ENCODE measurements at places on chromosomes 3 and 15.

DNA sequence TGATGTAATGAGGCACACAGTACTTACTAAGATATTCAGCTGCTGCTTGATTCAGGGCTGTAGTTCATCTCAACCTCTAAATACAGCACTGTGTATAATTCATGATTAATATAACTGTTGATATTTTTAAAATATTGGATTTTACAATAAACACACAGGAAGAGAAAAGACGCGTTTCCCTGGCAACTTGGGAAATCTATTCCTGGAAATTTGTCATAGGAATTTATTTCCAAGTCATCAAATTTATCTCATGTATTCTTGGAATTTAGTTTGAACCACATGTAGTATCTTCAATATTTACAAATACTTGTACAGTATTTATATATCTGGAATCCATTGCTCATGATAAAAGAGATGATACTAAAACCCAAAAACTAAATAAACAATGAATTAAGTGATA is 30.6 kb downstream of the EPHA3 start:
- no peak for DNase-seq

GRCh38 chr3:71991681-71992080 is 206.7 kb upstream of the PROK2 start:
- no peak for DNase-seq

GRCh38 chr3:168860592-168860991 is 764.9 kb upstream of the GOLIM4 start:
- DNase-seq, result no peak

DNA sequence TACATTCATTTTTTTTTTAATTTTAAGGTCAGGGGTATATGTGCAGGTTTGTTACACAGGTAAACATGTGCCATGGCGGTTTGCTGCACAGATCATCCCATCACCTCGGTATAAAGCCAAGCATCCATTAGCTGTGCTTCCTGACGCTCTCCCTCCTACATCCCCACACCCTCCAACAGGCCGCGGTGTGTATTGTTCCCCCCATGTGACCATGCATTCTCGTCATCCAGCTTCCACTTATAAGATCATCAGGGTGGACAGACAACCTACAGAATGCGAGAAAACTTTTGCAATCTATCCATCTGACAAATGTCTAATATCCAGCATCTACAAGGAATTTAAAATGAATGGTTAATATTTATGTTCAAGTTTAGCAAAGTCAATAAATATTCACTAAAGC is 19.4 kb downstream of the ILDR1 start:
- DNase-seq, result no peak

DNA sequence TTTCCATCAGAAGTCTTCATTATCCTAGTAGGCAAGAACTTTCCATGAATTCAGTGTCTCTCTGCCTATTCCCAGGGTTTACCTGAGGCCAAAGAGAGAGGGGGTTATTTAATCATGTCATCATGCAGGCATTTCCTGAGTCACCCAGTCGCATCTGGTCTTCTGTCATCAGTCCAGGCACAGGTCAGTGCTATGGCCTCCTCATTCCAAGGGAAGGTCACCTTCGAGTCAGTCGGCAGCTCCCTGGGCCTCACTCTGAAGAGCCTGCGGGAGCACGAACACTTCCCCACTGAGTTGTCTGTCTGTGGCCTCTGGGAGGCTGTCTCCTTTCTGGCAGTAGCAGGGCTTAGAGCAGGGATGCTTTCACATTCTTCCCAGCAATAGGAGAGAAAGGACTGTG is 26.2 kb upstream of the LRTM1 start:
- DNase-seq, result no peak

DNA sequence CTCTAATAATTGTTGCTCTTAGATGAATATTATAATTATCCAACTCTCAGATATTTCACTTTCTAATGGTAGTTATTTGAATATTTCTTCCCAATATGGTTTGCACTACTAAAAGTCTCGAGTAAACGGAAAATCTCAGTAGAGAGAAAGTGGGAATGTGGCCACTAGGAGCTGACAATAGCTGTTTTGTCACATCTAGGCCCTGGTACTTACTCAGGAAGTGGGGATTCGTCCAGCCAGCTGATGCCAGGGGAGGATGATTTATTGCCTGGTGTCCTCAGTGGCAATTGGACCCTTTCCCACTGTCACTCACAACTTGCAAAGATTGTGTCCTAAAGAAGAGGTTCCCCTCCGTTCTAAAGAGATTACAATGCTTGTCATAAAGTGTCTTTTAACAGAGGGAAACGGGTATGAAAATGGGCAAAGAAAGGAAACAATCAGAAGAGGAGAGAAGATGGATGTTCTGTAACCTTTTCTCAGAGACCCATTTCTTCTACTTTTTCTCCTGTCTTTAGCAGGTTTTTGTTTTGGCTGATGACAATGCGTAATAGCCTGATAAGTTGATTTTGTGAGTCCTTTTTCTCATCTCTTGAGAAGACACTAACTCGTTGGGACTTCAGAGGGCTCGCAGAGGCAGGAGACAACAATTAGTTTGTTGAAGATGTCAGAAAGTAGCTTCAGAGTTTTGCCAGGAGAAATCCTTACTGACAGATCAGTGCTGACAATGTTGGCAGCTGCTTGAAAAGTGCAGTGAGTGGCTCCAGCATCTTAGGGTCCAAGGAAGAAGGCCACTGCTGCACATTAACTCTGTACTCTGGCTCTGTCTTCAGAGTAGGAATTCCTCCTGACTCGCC is 320.6 kb downstream of the MECOM start:
- DNase-seq, result no peak

- no peak for DNase-seq
Observed at GRCh38 chr3:81048058-81048665, 713.3 kb downstream of the GBE1 start.

- DNase-seq, result no peak
Observed at GRCh38 chr3:13607821-13608597, 59.1 kb downstream of the FBLN2 start.

GRCh38 chr15:94580211-94580885 is 349.0 kb downstream of the MCTP2 start:
- no peak for DNase-seq

- DNase-seq, result no peak
Observed at GRCh38 chr3:48630407-48630806, 4.9 kb downstream of the SLC26A6 start.

DNA sequence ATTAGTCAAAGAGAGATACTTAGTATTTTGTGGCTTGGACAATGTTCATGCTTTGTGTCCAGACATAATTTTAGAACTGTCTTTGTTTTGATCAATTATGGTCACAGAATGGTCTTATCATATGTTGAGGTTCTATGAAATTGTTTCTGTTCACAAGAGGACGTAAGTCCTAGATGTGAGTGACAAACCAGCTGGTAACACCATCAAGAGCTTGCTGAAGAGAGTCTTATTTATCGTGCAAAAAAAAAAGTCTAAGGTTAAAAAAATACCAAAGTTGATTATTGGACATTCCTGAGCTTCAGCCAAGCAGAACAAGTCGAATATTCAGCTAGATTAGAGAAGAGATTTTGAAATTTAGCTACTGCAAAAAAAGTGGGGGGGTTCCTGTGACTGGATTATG is 495.9 kb upstream of the NAALADL2 start:
- DNase-seq, result no peak

- DNase-seq, result no peak
Observed at GRCh38 chr3:161700998-161701397, 204.4 kb downstream of the OTOL1 start.

DNA sequence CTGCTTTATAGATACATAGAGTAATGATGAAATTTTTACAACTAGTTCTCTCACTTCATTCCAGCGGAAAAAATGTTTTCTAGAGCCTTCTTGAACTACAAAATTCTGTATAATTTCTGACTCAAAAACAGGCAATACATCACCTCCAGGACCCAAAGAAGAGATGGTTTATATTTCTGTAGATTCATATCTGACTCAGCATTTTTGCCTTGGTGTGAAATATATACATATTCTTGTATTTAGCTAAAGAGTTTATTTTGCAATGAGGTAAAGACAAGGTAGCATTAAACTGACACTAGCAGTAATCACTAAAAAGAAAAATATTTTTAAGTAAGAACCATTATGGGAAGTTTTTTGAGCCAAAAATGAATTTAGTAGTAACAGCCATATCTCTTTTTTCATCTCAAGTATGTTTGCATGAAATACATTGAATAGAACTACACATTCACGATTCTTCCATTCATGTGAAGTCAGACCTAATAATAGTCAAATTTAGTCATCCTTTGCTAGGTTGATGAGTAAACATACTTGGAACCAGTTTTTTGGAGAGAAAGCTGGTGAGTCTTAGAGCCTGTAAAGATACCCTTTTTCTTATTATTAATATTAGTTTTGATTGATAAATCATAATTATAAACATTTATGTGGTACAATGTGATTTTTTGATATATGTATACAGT is 31.6 kb downstream of the COL8A1 start:
- no peak for DNase-seq

- DNase-seq, result no peak
Observed at GRCh38 chr15:101156509-101157159, 95.2 kb downstream of the CHSY1 start.

GRCh38 chr15:90465930-90466567 is 63.7 kb upstream of the CRTC3 start:
- no peak for DNase-seq

GRCh38 chr3:35338186-35338585 is 301.1 kb upstream of the ARPP21 start:
- DNase-seq, result no peak

GRCh38 chr3:14561051-14561960 is 21.2 kb upstream of the GRIP2 start:
- DNase-seq, result no peak

DNA sequence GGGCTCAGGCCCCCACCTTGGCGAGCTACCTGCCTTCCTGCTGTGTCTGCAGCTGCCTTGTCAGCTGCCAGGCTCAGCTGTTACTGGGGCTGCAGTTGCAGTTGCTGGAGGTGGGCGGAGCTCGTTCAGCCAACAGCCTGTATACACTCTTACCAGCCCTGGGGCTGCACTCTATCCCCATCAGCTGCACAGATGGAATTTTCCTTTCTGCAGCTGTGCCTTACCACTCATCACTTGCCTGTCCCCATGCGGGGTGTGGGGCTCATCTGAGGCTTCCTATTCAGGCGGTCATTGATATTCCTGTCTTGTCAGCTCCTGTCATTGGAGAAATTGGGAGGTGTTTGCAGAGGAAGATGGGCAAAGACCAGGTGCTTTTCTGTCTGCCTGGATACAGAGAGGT is 9.1 kb upstream of the SYN2 start:
- DNase-seq, result no peak

DNA sequence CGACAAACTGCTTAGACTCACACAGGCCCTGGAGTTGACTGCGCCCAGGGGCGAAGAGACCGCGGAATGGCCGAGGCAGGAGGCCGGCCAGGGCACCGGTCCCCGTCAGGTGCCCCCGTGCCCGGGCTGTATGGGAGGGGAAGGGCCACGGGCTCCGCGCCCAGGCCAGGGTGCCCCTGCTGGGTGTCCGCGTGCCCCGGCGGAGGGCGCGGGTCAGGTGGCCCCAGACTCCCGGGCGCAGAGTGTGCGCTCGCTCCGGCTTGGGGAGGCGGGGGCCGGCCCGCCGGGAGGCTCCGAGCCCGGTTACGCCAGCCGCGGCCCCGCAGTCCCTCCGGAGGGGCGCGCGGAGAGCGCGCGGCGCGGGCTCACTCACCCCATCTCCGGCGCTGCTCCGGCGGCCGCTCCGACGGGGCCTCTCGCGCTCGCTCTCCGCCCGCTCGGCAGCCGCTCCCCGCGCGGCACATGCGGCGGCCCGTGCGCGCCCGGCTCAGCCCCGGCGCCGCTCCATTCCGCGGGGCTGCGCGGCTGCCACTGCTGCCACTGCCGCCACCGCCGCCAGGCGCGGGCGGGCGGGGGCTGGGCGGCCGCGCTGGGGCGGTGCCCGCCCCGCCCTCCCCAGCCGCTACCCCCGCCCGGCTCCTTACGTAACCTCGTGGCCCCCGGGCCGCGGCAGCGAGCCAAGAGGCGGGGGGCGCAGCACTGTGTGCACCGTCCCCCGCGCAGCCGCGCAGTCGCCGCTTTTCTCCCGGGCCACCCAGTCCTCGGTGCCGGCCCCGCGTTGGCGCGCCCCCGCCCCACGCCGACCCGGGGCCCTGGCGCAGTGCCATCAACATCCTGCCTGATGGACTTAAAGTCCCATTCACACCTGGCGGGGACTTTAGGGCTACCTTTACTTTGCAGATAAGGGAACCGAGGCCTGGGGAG is at the start of gene HOMER2:
Gene HOMER2 (minus strand): TSS at position 563 of the 924 bp plus-strand sequence. CDS start 185 bp downstream, at position 378.
- no peak for DNase-seq

DNA sequence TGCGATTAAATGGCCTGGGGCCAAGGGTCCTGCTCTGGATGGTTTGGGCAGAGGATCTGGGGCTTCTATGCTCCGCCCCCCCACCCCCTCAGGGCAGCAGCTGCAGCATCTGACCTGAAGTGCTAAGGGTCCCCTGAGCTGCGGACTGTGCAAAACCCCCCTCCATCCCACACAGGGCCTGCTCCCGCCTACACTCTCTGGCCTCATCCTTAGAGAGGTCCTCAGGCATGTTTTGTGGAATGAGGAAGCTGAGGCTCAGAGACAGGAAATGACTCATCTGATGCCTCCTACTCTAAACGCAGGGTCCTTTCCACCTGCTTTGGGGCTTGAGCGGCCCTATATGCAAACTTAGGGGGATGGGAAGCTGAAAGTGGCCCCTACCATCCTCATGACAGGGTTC is 59.5 kb upstream of the CTSH start:
- DNase-seq, result no peak

- no peak for DNase-seq
Observed at GRCh38 chr15:57296473-57297162, 79.7 kb upstream of the CGNL1 start.

- no peak for DNase-seq
Observed at GRCh38 chr3:33061782-33062181, 35.2 kb downstream of the GLB1 start.

GRCh38 chr15:78338781-78339180 is 1.4 kb upstream of the CRABP1 start:
- no peak for DNase-seq

DNA sequence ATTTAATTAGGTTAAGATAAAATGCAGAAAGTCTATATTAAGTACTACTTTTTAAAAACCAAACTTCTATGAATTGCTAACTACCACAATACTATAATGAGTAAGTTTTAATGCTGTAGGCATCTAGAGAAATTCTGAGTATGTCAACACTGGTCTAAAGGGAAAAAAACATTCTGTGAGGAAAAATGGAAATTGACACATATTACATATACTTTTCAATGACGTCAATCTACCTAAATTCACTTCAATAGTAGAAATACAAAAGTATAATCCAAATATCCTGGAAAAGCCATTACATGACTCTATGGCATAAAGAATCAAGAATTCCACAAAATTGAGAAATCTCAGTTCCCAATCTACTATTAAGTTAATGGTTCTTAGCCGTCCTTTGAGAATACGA is 2.2 kb downstream of the SECISBP2L start:
- DNase-seq, result no peak

GRCh38 chr15:83559310-83559966 is 94.5 kb upstream of the ADAMTSL3 start:
- no peak for DNase-seq

GRCh38 chr15:100986158-100986896 is 67.2 kb downstream of the LRRK1 start:
- DNase-seq, result no peak

GRCh38 chr3:60514866-60515265 is 736.4 kb downstream of the FHIT start:
- no peak for DNase-seq

Measured in T-helper 1 cell (primary cell).